ENCODE measurements at places on chromosomes 2 and 18.

DNA sequence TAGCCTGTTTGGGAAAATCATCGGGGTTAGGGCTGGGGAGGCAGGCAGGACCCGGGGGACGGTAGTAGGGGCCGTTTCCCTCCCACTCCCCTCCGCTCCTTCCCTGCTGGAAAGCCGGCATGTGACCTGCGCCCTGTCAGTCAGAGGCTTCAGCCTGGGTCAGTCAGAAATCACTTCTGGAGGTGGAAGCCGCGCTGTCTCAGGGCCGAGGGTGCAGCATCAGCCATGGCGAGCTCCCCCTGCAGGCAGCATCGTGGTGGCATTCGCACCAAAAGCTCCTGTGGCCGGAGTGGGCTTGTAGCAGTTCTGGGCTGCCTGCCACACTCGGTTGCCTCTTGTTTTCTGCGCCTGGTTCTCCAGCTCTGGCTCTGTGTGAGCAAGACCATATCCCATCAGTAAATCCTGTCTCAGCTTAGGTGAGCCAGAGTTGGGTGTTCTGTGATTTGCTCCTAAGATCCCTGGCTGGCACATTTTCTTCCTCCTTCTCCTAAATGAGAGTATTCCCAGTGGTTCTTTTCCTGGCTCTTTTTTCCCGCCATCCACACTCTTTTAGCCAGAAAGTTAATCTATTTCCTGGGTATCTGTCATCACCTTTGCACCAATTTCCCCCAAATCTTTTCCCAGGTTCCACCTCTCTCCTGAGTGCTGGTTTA is 123.9 kb upstream of the CD302 start:
- peak; percentile 75 for DNase-seq

- DNase-seq, result peak; percentile 50
Observed at GRCh38 chr2:101330253-101330933, 21.9 kb upstream of the RNF149 start.

GRCh38 chr2:178280244-178280852 is 86.0 kb downstream of the OSBPL6 start:
- peak; percentile 77 for DNase-seq

- DNase-seq, result no peak
Observed at GRCh38 chr18:6835345-6835744, 105.8 kb downstream of the ARHGAP28 start.

- peak; percentile 39 for DNase-seq
Observed at GRCh38 chr2:238139196-238140039, 950 bp downstream of the KLHL30 start.

DNA sequence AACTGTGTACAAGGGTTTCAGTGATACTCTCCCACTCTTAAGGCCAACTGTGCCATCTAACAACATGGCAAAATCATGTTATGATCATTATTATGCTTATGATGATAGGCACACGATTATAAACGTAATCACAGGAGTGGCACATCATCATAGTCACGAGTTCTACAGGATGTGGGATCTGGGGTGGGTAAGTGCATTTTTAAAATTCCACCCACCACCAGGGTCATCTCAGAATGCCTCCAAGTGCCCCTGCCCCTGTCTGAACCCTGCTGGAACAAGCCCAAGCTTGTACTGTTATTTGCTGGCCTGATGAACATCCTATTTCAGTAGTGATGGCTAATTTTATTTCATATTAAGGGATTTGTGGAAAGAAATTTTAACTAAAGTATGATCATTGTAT is 117.8 kb downstream of the PTPRM start:
- DNase-seq, result no peak

Measured in KBM-7 (cell line).